ENCODE measurements at places on chromosomes 7 and 10.

GRCh38 chr10:71747551-71748523, 25.5 kb downstream of the VSIR start:
- DNase-seq = no peak

DNA sequence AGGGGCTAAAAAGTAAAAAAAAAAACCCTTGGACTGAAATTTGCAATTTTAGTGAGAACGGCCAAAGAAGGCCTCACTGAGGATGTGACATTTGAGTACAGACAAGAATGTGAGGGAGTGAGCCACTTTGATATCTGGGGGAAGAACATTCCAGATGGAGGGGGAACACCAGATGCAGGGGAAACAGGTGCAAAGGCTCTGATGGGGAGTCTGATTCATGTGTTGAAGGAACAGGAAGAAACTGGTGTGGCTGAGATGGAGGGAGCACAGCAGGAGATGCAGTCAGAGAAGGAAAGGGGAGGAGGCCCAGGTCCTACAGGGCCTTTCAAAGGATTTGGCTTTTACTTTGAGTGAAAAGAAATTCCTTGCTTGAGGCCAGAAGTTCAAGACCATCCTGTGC, 615.7 kb upstream of the NRP1 start:
- DNase-seq = no peak

DNA sequence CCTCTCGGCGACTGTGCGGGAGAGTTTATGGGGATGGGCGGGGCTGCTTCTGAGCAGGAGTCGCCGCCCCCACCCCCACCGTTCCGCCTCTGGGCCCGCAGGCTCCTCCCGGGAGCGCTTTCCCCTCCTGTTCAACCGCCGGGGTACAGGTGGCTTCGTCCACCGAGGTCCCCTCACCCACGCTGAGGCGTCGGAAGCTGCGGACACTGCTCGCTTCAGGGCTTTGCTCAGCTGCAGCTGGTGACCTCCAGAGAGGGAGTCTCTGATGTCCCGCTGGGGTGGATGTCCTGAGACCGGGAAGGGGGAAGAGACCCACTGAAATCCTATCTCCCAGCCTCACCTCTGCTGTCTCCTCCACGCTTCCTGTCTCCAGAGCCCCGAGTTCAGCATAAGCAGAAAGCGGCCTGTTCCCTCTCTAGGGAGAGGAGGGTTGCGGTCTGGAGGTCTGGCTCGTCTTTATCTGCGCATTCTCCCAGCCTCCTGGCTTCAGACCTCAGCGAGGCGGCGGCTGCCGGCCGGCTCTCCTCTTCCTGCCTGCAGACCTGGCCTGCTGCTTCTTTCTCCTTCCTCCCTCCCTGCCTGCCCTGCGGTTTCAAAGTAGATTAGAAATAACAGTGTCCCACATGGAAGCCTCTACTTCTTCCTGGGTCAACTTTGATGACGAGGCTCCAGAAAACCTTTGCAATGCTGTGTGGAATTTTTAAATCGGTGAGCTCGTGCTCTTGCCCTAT, 1.8 kb downstream of the CYP2E1 start:
- no peak for DNase-seq

DNA sequence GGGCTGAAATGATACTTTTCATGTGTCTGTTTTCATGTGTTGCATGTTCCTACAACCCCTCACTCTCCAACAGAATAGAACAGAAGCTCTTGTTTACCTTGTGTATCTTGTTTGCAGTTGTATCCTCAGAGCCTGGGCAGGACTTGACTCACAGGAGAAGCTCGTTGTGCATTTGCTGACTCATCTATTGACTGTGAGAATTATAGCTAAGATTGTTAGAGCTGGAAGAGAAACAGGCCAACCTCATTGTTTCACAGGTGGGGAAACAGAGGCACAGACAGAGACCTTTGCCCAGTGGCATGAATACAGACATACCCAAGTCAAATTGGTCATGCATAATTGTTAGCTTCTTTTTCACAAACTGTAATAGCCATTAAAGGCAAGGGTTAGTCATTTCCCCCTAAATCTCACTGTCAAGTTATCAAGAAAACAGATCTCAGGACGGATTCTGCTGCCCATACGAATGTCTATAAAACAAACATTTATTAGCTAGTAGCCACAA, 4.6 kb upstream of the TSPAN15 start:
- no peak for DNase-seq

- DNase-seq = no peak
These were observed 95.0 kb downstream of the DGKB start for GRCh38 chr7:14807507-14807906.

- DNase-seq = no peak
These were observed 19.9 kb downstream of the ITIH2 start for GRCh38 chr10:7722927-7723529.

DNA sequence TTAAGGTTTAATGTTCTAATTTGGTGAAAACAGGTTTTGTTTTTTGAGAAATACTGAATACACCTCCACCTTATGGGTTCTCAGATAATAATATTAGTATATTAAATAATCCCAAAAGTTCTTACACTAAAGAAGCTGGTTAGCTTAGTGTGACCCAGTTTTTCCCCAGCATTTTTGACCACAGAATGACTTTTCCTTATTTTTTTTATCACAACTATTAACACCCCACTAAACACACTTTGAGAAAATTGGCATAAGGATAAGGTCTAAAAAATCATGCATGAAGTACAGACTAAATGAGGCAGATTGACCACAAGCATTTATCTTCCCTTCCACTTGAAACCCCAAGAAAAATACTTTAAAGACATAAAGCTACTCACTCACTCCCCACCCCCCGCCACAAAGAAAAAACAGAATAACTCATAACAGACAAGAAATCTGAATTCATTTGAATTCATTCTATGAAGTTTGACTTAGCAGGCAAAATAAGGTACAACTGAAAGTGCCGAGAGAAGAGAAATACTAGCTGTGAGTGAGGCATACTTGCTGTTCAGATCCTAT, 49.7 kb upstream of the WNT16 start:
- no peak for DNase-seq

DNA sequence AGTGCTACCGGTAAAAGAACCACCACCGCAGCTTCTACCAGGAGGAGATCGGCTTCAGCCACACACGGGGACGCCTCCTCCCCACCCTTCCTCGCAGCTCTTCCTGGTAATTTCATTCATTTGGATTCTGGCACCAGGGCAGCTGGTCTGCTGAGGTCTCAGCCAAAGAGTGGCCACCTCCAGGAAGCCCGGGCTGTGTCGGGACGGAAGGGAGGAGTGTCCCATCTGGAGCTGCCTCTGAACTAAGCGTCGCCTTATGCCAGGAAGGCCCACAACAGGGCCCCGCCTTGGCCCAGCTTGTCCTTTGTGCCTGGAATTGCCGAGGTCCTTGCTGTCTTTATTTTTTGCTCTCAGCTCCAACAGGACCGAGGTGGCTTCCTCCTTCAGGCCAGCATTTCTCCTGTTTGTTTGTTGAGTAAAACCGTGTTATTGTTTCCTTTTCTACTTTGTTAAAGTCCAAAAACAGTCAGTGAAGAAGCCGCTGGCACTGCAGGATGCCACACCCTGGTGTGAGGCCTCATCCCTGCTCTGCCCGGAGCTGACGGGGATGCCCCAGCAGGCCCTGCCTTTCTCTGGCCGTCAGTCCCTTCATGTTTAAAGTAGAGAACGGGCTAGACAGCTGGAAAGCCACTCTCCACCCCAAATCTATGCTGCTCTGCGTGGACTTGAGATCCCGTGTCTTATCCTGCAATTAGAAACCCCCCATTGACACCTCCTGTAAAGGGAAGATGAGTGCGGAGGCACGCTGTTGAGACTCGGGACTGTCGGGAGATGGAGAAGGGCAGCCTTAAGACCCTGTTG, 24.5 kb upstream of the TTYH3 start:
- no peak for DNase-seq

GRCh38 chr10:62079885-62080559, 178.5 kb downstream of the ARID5B start:
- no peak for DNase-seq

- no peak for DNase-seq
These were observed 159.7 kb downstream of the SGMS1 start for GRCh38 chr10:50464004-50464409.

DNA sequence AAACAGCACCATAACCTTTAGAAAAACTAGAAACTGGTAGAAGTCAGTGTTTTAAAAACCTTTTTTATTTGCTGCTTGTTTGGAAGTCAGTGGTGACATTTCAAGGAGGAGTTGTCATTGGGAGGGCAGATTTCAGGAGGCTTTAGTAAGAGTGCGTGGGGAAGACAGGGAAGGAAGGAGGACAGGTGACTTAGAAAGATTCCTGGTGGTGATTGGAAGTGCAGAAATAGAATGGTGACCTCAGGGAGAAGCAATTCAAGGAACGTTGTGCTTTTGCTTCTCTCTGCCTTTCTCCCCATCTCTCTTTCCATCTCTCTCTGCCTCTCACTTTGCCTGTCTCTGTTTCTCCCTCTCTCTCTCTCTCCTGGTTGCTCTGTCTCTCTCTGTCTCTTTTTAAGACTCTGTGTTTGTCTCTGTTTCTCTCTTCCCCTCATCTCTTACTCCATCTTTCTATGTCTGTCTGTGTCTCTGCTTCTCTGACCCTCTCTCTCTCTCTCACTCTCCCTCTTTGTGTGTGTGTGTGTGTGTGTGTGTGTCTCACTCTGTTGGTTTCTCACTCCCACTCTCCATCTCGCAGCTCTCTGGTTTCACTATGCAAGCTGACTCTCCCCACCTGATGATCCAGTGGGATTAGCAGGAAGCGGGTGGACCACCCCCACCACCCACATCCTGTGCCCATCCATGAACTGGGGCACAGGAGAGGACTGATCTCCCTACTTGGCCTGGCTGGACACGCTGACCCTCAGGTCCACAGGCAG, 10.9 kb upstream of the PFKP start:
- no peak for DNase-seq

DNA sequence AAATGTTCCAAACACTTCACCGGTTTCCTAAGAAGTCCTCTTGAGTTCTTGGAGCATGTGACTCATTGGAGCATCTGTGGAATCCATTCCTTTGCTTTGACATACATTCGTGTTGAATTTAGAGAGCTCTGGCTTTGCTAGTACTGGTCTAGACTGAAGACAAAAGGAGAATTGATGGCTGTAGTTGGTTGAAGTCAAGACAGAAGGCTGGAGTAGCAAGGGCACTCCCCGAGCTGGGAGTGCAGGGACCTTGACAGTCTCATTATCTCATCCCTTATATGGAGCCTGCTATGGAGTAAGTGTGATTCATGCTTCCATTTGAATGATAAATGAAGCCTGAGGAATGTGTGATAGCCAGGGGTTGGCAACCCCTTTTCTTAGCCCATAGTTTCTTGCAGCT, 1249.1 kb downstream of the TYW1 start:
- no peak for DNase-seq

DNA sequence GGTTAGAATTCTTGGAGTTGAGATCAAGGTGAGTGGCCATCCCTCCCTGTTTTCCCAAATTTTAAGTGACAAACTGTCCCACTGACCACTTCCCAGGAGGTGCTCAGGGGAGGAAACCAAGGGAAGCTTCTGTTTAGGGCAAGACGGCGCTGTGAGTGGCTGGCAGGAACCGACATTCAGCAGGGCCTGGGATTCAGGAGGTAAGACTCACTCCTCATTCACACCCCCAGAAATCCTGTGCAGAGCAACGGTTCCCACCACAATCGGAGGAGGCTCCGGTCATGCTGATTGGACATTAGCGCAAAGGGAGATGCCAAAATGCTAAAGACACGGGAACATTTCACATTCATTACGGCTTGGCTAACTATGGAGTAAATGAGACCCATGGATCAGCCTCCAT, 200.9 kb downstream of the GRID1 start:
- DNase-seq = no peak

GRCh38 chr10:127374074-127374680, 174.9 kb upstream of the NPS start:
- no peak for DNase-seq

DNA sequence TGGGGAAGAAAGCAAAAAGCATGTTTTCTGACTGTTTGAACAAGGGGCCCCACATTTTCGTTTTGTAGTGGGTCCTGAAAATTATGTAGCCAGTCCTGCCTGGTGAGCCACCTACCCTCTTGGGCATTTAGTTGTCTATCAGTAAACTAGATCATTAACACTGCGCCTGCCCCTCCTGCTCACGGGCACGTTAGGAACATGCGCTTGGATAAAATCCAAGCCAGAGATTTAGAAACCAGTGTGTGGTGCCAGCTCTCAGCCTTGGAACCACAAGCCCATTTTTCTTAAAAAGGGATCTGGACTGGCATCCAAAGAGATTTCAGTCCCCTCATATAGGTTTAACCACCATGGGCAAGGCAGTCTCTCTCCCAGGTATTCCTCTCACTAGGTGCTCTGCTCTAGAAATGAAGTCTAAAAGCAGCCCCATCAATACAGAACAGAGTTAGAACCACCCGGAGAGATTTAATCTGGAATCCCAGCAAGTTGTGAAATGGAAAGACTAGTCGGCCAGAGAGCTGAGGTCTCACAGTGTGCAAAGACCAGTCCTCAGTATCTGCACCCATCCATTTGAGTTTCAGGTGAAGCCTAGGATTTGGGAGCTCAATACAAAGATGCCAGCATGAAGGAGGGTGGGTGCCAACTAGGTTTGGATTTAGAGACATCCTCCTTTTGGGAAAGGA, 123.9 kb upstream of the TCF7L2 start:
- DNase-seq = no peak

- DNase-seq = no peak
These were observed 20.4 kb downstream of the SH2B2 start for GRCh38 chr7:102306916-102307677.

- DNase-seq = no peak
These were observed 91.4 kb upstream of the PHYHIPL start for GRCh38 chr10:59085054-59085453.

DNA sequence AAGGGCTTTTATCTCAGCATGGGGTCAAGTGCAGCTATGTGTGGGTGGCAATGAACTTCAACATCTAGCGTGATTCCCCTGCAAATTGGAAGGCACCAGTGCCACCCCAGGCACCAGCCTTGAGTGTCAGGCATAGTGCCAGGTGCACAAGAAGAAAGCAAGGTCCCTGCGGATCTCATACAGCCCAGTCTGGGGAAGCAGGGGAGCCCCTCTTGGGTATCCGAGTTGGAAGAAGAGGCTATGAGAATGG, 269.0 kb downstream of the RPS24 start:
- DNase-seq = no peak

DNA sequence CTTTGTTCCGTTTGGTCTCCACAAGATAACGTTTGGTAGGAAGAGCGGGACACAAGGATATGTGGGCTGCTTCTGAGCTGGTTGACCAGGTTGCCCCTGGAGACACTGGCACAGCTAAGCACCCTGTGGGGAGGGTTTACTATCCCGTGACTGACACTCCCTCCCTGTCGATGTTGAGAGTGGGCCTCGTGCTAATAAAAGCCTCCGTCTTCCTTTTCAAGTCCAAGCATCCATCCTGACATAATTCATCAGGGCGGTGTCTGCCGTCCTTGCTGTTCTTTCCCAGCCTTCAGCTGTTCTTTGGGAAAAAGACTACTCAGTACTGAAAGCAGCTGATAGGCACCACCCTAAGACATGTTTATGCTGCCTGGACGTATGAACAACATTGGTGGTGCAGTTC, 49.6 kb downstream of the SHH start:
- DNase-seq = no peak

DNA sequence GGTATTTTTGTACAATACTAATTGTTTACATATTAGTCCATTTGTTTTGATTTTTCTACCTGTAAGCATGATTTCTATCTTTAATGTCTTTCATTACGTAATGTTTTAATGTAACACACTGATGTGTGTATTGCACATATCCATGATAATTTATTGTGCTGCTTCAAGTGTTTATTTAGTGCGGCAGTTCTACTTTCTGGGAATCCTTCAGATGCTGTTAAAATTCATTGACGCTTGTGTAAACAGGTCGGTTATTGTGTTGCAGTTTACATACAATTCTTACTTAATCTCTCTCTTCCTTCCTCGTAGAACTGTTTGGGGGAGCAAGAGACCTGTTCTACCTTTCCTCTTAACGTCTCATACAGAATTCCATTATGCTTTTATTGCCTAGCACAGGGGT, 6.9 kb downstream of the TMEM60 start:
- DNase-seq = no peak
